ENCODE measurements at places on chromosomes 3 and 15. TPM values are rescaled to one million over a fixed set of nuclear protein-coding genes. Genes with fewer than 3 reads are reported as not detected.

- DNase-seq = no peak
These were observed 21.0 kb upstream of the DNAJC13 start for GRCh38 chr3:132396255-132396654.

DNA sequence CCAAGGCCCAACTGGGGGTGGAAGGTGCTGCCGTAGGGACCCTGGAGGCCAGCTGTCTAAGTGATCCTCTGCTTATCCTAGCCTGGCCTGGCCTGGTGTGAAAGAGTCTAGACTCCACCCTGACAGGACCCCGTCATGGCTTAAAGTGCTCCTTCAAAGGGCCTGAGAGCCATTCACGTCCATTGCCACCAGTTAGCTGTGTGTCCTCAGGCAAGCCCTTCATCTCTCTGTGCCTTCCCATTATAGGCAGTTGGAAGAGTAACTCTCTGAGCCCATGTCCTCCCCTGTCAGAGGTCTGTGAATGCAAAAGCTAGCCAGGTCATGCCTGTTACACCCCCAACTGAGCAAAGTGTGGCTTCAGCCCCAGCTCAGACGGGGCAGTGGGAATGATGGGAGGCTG, 9.1 kb upstream of the DNAH1 start:
- no peak for DNase-seq

DNA sequence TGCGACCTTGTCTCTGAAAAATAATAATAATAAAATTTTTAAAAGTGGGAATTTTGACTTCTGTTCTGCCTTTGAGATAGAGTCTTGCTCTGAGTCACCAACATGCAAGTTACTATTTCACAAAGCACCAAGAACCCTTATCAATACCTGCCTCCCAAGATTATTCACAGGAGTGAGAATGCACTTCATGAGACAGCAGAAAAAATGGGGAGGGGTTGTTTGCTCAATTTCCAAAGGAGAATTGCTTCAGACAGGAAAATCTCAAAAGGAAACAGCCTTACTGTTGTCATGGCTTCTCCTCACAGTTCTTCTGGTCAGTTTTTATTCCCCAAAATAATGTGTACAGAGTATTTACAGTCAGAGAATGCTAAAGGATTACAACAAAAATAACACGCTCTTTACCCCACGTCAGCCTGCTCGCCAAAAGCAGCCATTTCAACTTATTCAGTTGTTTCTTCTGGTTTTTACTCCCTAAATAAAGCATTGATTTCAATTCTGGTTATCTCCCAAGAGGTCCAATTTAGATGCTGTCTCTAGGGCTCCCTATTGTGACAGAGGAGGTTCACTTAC, 89.0 kb downstream of the PPCDC start:
- no peak for DNase-seq

DNA sequence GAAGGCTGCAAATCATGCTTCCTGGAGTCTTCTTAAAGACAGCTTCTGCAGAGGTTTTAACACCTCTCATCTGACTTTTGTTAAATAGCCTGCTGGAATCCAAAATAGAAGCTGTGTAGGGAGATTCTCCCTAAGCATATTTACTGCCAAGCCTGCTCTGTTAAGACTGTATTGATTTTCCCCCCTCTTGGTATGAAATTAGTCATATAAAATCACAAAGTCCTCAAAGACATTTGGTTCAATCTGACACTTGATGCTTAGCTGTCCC, 94.6 kb downstream of the ITPR1 start:
- no peak for DNase-seq

GRCh38 chr3:151431940-151432339, 28.9 kb downstream of the IGSF10 start:
- DNase-seq = no peak

DNA sequence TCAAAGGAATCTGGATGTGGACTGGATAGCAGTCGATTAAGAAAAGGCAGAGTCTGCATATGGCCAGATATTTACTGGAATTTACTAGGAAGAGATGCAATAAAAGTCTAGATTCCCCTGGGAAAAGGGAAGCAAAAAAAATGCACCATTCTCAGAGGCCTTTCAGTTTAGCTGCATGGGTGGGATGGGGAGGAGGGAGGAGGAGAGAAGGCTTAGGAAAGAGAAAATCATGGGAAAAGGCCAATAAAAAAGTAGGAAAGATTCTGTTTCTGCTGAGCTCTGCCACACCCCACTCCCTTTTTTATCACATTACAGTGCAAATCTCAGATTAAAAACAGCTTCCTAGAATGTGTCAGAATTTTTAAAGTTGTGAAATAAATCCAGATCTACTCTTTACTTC, 103.6 kb downstream of the ADAMTS9 start:
- no peak for DNase-seq

GRCh38 chr3:170128259-170128976, 53.1 kb downstream of the PHC3 start:
- DNase-seq = no peak

- no peak for DNase-seq
These were observed 28.6 kb downstream of the LRTM1 start for GRCh38 chr3:54899273-54899672.

DNA sequence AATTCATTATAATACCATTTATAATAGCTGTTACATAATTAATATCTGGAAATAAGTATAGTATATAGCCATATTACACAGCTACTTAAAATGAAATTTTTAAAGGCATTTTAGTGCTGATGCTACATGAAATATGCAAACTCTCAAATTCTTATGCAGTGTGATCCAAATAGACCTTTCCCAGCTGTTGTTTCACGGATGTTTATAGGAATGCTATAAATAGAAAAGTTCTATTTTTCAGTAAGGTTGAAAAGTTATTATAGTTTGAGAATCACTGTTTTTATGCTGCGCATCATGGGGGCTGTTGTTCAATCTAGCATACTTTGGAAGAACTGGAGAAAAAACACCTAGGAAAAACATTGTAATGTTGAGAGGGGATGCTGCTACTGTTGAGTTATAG, 147.7 kb upstream of the TRIM42 start:
- no peak for DNase-seq

- no peak for DNase-seq
These were observed 757.8 kb downstream of the AGBL1 start for GRCh38 chr15:86837294-86838061.

GABRR3 gene
- total RNA-seq = not detected

ZNF774 gene
- 2.1 TPM for total RNA-seq

RNU5B-1 gene
- total RNA-seq = not detected

MOBP gene
- not detected for total RNA-seq

GPR160 gene
- total RNA-seq = 3.7 TPM
